NCI-H1694 treated with DMSO at 0.1 percent for 48 hours (cell line): ENCODE measurements at places on chromosomes 12 and 14.

GRCh38 chr14:35412272-35413056 lies 7.9 kb upstream of the NFKBIA start:
- no peak for DNase-seq

- no peak for DNase-seq
Observed at GRCh38 chr14:31027847-31028246, 1.7 kb upstream of the STRN3 start.

DNA sequence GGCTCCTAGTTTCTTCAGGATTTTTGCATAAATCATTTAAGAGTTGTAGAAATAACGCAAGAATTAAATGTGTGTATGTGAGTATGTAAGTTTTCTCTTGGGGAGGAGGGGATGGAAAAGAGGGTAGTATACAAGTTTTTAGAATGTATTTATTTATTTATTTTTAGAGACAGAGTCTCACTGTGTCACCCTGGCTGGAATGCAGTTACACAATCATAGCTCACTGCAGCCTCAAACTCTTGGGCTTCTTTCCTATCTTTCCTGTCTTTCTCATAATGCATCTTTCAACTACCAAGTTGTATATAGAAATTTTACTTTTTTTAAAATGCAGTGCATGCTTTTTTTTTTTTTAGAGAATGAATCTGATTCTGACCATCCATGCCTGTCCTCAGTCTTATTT lies 269.0 kb upstream of the GARIN2 start:
- no peak for DNase-seq

DNA sequence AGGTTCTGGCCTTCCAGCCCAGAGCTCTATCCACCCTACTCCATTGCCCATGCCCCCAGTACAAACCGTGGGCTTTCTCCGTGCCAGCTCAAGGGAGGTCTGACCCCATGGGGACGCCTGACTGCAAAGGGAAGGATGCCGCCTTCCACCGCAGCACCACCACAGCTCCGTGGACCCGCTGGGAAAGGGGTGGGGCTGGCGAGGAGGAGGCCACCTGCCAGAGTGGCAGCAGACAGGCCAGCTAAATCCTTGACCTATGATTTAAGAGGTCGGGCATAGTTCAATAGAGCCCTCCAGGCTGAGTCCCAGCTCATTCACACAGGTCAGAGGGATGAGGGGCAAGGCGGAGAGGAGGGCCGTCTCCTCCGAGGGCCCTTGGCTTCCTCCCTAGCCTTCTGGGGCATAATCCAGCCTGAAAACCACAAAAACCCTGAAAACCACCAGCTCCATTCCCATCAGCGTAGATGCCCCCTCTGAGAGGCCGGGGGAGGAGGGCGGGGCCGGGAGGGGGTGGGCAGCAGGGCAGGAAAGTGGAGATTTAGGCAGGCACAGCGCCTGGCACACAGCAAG lies 14.9 kb upstream of the FIGNL2 start:
- no peak for DNase-seq

GRCh38 chr12:42010715-42011114 lies 134.0 kb downstream of the GXYLT1 start:
- no peak for DNase-seq
